AG04450 (cell line): ENCODE measurements at places on chromosomes 5 and 9.

DNA sequence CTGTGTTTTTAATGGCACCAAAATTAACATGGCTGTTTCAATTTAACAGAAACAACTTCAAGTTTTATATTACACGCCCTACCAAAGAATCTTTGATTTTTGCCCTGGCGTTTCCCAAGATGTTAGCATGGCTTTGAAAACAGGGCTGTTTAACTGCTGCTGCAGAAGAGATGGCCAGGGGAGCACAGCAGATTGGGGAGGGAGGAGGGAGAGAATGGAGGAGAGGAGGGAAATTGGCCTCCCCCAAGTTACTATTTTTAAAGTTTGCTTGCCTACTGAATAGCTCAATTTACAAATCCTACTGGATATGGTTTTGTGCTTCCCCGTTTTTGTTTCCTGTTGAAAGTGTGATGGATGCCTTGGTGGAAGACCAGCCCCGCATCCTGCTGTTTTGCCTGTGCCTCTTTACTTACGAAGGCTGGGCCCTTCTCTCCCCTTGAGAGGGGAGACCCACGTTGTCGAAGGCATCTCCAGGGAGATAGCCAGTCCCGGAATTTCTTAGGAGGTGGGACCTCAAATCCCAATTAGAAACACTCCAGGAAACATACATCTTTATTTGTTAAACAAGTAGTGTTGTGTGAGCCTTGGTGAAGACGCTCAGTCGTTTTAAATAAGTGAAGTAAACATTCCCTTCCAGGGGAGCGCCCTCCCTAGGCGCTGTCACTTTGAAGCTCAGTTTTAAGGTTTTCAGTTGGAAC lies 98.6 kb downstream of the AOPEP start:
- no peak for DNase-seq

- no peak for DNase-seq
Observed at GRCh38 chr5:83256091-83256780, 178.9 kb downstream of the XRCC4 start.

DNA sequence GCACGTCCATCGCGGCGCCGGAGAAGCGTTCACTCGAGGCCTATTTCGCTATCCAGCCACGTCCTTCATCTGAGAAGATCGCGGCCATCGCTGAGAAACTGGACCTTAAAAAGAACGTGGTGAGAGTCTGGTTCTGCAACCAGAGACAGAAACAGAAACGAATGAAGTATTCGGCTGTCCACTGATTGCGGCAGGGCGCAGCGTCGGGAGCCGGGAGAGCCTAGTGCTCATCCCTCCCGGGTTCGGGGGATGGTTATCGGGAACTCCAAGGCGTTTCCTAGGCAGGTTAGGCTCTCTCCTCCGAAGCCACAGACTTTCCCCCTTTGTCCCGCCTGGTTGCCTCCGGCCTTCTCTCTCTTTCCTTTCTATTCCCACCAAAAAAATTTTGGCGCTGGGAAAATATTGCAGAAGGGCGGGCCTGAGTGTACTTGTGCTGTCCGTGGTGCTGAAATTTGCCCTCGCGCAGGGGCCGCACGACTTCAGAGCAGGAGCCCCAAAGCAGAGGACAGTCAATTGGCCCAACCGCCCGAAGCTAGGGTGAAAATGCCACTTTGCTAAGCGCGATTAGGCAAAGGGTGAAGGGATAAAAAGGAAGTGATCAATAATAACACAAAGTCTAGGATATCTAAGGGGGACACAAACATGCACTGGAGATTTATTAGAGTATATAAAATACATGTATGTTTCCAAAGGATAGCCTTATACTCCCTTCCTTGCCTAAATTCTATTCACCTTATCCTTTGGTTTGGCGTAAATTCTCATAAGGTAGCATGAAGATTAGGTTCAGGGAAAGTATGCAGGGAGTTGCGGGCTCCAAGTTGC lies 1.8 kb downstream of the POU4F3 start:
- DNase-seq: peak; percentile 10

- no peak for DNase-seq
Observed at GRCh38 chr5:98419825-98420224, 353.6 kb upstream of the RGMB start.

GRCh38 chr5:139395844-139396640 lies 1.1 kb upstream of the PROB1 start:
- DNase-seq: no peak

DNA sequence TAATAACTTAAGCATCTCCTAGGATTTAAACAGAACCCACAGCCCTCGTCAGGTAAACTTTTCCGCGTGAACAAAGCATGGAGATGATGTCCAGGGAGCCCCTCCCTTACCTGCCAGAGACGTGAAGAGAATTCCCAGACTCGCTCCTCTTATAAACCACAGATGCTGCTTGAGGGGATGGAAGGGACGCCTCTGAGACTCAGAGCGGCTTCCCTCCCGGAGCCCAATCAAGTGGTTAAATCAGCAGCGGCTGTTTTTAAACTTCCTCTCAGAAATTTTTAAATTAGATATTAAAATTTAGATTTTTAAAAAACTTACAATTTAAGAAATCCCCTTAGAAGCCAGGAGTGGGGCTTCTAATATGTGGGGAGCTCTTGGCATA lies 71.8 kb downstream of the RAPGEF1 start:
- no peak for DNase-seq

DNA sequence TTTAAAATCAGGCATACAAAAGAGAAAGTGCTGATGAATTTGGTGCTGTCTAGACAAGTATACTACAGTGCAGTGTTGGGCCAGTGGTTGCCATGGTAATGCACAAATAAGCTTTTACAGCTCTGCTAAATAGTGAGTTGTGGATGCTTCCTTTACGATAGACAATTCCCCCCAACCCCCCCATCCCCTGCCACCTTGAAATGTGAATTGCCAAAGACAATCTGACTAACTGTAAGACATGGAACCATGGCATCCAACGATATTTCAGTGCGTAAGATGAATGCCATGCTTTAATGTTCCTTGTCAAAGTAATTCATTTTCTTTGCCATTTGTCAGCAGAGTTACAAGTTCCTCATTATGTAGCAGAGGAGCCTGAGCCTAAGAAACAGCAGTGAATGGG lies 91.5 kb upstream of the NREP start:
- no peak for DNase-seq

- DNase-seq: no peak
Observed at GRCh38 chr5:138263581-138263980, 10.8 kb downstream of the GFRA3 start.

DNA sequence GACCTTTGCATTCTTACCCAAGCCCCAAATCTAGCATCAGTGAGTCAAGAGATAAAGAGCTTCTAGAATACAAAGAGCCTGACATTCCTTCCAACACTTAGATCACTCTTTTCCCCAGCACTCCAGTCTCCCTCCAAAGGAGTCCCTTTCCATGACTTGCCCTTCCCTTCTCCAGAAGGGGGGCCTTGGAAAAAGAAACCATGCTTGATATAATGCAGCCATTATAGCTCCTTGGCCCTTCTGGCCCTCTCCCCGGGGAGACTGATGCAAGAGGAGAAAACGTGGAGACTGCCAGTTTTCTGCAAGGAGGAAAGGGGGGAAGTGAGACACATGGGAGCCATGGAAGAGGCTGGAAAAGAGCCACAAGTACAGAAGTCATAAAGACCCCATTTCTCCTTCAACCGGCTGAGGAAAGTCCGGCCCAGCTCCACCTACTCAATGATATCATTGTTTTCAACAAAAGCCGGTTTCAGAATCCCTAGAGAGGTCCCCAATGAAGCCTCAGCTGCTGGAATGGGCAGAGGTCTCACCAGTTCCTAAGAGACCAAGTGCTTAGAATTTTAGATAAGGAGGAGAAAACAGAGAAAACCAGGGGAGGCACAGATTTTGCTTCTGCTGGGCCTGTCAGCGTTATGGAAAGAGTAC lies 29.0 kb downstream of the ADAM19 start:
- DNase-seq: no peak

- no peak for DNase-seq
Observed at GRCh38 chr5:170388818-170389549, at the start of gene KCNMB1. Gene KCNMB1 (minus strand): TSS chr5:170389367. CDS start chr5:170385447, 3,920 bp downstream.

DNA sequence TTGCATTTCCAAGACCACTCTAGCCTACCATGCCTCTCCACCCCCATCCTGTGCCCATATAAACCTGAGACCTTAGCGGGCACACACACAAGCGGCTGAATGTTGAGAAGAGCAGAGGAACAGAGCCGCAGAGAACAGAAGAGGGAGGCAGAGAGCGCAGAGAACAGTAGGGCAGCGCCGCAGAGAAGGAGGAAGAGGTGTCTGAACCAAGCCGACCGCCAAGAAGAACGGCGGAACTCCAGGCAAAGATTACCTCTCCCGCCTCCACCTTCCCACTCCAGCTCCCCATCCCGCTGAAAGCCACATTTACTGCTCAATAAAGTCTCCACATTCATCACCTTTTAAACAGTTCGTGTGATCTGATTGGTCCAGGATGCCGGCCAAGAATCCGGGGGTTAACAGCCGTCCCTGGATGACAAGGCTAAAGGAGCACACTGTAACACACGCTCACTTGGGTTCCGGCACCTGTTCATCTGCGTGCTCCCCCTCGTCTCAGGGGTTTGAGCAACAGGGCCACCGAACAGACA lies 33.2 kb downstream of the GRIN3A start:
- DNase-seq: no peak

GRCh38 chr5:115291397-115291796 lies 5.1 kb downstream of the CCDC112 start:
- no peak for DNase-seq

GRCh38 chr5:149791881-149792280 lies 61.8 kb downstream of the PPARGC1B start:
- no peak for DNase-seq

DNA sequence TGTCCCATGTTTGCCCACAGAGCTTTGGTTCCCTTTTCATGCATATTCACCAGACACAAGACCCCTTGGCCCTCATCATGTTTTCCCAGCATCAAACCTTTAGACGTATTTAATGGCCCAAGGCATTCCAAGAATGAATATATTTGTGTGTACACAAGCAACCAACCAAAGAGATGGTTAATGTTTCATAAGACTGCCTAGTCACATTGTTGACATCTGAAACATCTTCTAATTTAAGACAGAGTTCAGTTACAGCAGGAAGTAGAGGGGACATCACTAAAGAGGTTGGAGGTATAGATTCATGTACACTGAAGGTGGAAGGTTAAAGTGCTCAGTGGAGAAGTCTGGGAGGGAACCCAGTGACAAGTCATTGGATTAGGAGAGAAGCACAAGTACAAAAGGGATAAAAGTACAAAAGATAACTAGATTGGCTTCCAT lies 49.1 kb downstream of the SUSD1 start:
- no peak for DNase-seq

DNA sequence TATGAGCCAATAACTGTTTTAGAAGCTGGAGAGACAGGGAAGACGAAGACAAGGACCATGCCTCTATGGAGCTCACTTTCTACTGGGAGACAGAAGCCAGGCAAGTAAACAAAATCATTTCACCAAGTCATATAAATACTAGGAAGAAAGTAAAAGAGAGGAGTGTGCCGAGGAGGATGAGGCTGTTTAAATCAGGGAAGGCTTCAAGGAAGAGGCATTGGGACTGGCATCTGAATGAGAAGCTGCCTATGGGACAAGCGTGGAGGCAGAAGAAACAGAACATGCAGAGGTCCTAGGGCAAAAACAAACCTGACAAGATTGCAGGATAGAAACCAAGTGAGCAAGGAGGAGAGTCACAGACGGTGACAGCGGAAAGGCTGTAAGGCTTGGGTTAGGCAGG lies 68.1 kb upstream of the CPLX2 start:
- no peak for DNase-seq

DNA sequence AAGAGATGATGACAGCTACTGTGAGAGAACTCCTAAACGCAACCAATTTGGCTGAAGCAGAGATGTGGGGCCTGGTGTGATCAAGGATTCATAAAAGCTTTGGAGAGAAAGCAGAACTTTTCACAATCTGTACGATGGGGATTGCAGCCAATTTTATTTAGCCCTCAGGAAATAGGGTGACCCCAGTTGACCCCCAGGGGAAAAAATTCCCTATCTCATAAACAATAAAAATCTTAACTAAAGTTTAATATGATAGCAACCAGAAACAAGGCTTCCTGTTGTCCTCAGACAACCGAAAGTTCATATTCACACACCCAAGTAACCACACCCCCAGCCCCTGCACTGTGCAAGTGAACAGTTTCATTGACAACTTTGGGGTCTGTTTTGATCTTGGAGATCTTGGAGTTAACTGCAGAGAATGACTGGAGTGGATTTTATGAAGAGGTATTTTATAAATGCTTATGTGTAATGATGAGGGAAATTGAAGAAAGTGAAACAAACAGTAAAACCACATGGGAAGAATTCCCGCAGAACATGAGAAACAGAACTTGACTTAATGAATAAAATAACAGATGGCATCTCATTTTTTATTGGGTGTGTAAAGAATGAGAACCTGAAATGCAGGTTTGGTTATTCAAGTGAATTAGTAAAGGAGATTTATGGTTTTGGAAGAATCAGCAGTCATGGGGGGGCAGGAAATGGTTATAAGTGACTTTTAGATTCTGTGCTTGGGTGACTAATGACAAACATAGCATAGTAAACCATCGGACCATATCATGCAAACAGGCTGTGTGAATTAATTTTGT lies 94.5 kb downstream of the PDE4D start:
- DNase-seq: no peak

DNA sequence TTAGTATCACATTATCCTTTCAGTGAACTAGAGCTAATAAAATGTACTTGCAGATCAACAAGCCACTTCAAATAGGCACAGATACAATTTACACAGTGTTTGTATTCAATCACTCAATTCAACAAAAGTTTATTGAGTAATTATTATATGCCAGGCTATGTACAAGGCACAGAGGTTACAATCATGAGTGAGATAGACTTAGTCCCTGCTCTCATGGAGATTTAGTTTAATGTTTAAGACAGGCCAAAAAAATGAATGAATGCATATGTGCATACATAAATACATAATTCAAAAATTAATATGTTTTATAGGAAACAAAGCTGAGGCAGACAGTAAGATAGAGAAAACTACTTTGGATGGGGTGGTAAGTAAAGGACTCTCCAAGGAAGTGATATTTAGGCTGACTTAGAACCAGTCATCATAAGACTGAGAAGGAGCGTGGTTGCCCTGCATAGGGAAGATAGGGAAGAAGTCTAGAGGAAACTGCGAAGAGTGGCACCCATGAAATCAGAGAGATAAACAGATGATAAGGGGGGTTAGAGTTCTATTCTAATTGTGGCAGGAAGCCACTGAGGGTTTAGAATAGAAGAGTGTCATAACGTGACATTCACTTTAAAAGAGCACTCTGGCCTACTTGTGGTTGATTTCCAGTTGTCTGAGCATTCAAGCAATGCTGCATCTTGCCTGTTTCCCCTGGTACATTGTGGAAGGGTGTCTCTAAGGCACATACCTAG lies 49.7 kb upstream of the GRAMD2B start:
- DNase-seq: no peak

DNA sequence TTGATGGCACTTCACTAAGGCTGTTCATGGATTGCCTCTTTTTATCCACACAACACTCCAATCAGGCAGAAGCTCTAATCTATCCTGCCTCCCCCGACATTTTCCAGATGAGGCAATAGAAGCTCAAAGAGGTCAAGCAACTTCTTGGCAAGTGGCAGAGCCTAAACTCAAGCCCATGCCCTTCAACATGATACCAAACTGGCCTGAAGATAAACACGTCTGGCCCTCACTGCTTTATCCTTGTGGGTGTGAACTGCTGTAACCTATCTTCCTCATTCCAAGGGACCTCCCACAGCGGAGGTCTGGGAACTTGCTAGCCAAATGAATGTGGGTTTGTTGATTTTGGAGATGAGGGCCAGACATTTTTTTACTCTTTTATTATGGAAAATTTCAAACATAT lies 9.5 kb downstream of the SLC35A4 start:
- no peak for DNase-seq
